Stomach (tissue), 19 donors: ENCODE measurements at places on chromosomes 1 and 21. TPM values are rescaled to one million over a fixed set of nuclear protein-coding genes. Genes with fewer than 3 reads are reported as not detected.

SPATC1L gene
- 14.2 TPM for polyA plus RNA-seq

GRCh38 chr21:42820616-42821465, 58.5 kb downstream of the WDR4 start:
- no peak overlapping the region for H3K27ac ChIP-seq
- no peak overlapping the region for H3K4me3 ChIP-seq
- no peaks in the 10 kb centered on the region for H3K4me1 ChIP-seq
- H3K27me3 ChIP-seq = no peaks in the 10 kb centered on the region
- peak; percentile 59 for DNase-seq
- H3K36me3 ChIP-seq = no peaks in the 10 kb centered on the region

DNA sequence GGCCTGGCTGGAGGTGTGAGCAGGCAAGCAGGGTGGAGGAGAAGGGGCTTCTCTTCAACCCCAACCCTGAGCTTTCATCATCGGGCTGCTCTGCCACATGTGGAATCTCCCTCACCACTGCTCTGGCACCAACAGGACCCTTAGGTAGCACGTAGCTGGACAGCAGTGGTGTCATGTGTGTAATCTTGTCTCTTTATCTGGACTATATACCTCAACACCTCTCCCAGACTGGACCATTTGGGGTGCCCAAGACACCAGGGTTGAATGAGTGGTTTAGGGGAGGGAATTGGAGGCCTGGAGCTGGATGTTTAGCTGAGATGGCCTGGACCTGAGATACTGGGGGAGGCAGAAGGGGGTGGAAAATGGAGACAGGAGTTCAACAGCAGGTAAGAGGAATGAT, 63.0 kb downstream of the UBE2T start:
- H3K36me3 ChIP-seq = no peaks in the 10 kb centered on the region
- no peaks in the 10 kb centered on the region for H3K27me3 ChIP-seq

DNA sequence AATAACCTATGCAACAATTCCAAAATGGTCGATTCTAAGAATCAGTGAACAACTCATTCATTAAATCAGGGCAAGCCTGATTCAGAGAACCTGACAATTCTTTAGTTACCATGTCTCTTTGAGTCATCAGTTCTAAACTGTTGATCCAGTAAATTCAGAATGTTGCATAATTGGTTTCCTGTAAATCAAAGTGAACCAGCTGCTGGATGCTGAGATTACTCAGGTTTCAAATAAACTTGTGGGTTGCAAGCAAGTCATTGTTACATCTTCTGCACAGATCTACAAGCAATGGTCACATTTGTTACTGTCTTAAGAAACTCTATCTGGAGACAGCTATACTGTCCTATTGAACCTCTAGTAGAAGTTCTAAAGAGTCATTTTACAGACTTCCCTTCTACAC, 16.5 kb downstream of the PLA2G2D start:
- H3K27ac ChIP-seq = no peak overlapping the region
- H3K27me3 ChIP-seq = no peaks in the 10 kb centered on the region
- no peak overlapping the region for H3K4me3 ChIP-seq
- H3K36me3 ChIP-seq = no peaks in the 10 kb centered on the region

GRCh38 chr21:41916888-41917433, 36.9 kb downstream of the C2CD2 start:
- H3K36me3 ChIP-seq = peaks cover 20% of the 10 kb centered on the region
- H3K4me3 ChIP-seq = no peak overlapping the region
- no peaks in the 10 kb centered on the region for H3K27me3 ChIP-seq
- H3K4me1 ChIP-seq = peaks cover 4% of the 10 kb centered on the region
- H3K27ac ChIP-seq = no peak overlapping the region

DNA sequence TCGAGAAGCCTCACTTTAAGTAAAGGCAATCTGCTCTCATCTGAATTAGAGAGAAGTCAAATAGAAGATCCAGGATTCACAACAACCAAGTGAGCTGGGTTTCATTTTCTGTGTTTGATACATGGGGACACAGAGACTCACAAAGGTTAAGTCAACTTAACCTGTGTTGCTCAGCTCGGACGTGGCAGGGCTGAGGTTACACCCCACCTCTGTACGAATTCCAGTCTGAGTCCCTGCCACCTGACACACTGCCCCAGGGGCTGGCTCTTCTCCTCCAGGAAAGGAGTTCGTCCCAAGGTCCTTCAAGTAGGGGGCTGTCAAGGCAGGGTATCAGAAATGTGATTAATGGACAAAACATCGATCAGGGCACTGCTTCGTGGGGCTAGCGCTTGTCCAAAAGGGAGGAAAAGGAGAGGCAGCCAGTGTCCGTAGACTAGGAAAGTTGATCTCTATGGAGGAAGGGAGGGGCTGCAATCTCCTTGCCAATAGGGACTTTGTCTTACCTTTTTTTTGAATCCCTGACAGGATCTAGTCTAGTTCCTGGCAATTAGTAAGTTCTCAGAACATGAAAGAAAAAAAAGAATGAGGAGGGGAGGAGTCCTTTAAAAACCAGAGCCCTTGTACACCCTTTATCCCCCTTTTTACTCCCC, 116.4 kb downstream of the CNIH3 start:
- H3K27ac ChIP-seq = peak overlapping the region; percentile 42

TEX38 gene
- polyA plus RNA-seq = not detected

DNA sequence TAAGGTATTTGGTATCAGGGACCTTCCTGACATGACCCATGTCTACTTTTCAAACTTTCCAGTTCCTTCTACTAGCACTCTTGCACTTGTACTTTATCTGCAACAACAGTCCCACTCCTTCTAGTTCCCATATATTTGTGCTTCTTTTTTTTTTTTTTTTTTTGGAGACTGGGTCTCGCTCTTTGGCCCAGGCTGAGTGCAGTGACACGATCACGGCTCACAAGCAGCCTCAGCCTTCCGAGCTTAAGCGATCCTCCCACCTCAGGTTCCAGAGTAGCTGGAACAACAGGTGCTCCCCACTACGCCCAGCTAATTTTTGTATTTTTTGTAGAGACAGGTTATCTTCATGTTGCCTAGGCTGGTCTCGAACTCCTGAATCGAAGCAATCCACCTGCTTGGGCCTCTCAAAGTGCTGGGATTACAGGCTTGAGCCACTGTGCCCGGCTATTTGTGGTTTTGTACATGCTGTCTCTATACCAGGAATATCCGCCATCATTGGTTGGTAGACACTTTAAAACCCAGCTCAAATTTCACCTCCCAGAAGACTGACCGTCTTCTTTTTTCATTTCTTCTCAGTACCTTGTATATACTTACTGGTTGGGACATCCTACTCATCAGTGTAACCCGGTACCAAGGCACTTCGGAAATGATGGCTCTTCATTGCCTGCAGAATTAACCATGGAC, 1.1 kb downstream of the ZMYM1 start:
- no peak for DNase-seq
- H3K27ac ChIP-seq = no peak overlapping the region
- no peaks in the 10 kb centered on the region for H3K27me3 ChIP-seq

GDAP2 gene
- polyA plus RNA-seq = 3.5 TPM

- no peak overlapping the region for H3K4me3 ChIP-seq
- H3K27me3 ChIP-seq = no peaks in the 10 kb centered on the region
- no peaks in the 10 kb centered on the region for H3K36me3 ChIP-seq
Measured at GRCh38 chr1:5329068-5329739, 663.0 kb downstream of the NPHP4 start.

DNA sequence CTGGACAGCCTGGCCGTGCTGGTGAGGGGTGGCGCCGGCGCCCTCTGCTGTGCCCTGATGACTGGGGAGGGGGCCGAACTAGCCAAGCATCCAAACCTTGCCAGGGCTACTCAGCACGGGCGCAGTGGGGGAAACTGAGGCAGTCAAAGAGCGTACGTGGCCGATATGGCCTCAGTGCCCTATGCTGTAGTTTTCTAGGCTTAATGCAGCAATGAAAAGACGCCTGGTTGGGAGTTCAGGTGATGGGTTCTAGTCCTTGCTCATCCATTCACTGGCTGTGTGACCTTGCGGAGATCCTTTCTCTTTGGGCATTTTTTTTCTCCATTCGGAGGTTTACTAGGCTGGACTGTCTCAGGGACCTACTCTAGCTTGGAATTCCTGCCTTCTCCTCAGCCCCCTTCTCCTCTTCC, 822 bp downstream of the MTX1 start:
- DNase-seq = no peak
- peak overlapping the region; percentile 93 for H3K4me3 ChIP-seq
- H3K4me1 ChIP-seq = peaks cover 35% of the 10 kb centered on the region
- no peaks in the 10 kb centered on the region for H3K27me3 ChIP-seq
- H3K36me3 ChIP-seq = peaks cover 23% of the 10 kb centered on the region

- no peaks in the 10 kb centered on the region for H3K27me3 ChIP-seq
- H3K36me3 ChIP-seq = peaks cover 2% of the 10 kb centered on the region
- no peak overlapping the region for H3K4me3 ChIP-seq
- H3K27ac ChIP-seq = no peak overlapping the region
- peaks cover 23% of the 10 kb centered on the region for H3K4me1 ChIP-seq
Measured at GRCh38 chr1:157025856-157026255, 19.7 kb downstream of the ARHGEF11 start.

GRCh38 chr21:28604946-28605537, 387.6 kb downstream of the LTN1 start:
- H3K27me3 ChIP-seq = no peaks in the 10 kb centered on the region
- no peaks in the 10 kb centered on the region for H3K4me1 ChIP-seq
- H3K27ac ChIP-seq = no peak overlapping the region
- H3K4me3 ChIP-seq = no peak overlapping the region

SERPINC1 gene
- 0.20 TPM for polyA plus RNA-seq

GRCh38 chr1:10969267-10969970, 43.0 kb upstream of the TARDBP start:
- H3K27ac ChIP-seq = no peak overlapping the region
- H3K36me3 ChIP-seq = no peaks in the 10 kb centered on the region
- H3K4me1 ChIP-seq = peaks cover 14% of the 10 kb centered on the region

IQCC gene
- polyA plus RNA-seq = 1.3 TPM

HAPLN2 gene
- not detected for polyA plus RNA-seq

DNA sequence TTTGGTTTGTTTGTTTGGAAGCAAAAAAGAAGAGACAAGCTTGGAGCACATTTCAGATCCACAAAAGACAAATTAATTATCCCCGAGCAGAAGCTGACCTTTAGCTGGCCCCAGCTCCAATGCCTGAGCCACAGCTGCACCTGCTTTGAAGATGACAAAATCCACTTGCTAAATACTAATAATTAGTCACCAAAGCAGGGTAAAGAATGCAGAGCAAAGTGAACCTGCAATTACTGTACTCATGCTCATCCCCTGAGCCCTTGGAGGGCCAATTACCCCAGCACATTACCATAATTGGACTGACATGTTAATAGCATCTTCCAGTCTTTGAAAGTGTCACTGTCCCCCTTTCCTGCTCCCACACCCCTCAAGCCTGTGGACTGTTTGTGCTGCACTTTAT, 38.2 kb upstream of the KCND3 start:
- H3K27me3 ChIP-seq = no peaks in the 10 kb centered on the region
- H3K4me1 ChIP-seq = no peaks in the 10 kb centered on the region
- H3K27ac ChIP-seq = no peak overlapping the region
- H3K4me3 ChIP-seq = no peak overlapping the region
- H3K36me3 ChIP-seq = no peaks in the 10 kb centered on the region

- H3K36me3 ChIP-seq = no peaks in the 10 kb centered on the region
- peak; percentile 77 for DNase-seq
- H3K4me3 ChIP-seq = peak within 1 kb of the TSS; percentile 61
Measured at GRCh38 chr1:112508278-112509004, at the start of gene WNT2B. TSS of gene WNT2B (plus strand) at chr1:112508965. CDS start at chr1:112509263, 298 bp downstream.

ITLN2 gene
- polyA plus RNA-seq = 0.37 TPM

DNA sequence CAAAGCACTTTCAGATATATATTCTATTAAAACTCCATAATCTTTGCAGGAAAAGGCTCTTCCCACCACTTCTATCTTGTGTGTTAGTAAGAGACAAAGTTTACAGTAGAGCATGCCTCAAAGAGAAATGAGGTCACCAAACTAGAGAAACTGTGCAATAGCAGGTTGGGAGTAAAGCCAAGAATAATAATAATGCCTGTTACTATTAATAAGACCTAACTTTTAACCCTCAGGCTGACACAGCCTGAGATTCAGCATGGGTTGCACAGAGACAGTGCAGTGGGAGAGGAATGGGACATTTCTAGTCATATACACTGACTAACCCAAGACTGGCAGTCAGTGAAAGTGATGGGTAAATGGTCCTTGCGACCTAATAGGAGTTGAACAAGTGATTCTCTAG, 320.2 kb upstream of the NFIA start:
- peak; percentile 38 for DNase-seq
- H3K27ac ChIP-seq = no peak overlapping the region
- H3K4me1 ChIP-seq = no peaks in the 10 kb centered on the region

SLAMF8 gene
- polyA plus RNA-seq = 1.9 TPM

RAB7B gene
- 8.2 TPM for polyA plus RNA-seq

NOS1AP gene
- 0.25 TPM for polyA plus RNA-seq

DNA sequence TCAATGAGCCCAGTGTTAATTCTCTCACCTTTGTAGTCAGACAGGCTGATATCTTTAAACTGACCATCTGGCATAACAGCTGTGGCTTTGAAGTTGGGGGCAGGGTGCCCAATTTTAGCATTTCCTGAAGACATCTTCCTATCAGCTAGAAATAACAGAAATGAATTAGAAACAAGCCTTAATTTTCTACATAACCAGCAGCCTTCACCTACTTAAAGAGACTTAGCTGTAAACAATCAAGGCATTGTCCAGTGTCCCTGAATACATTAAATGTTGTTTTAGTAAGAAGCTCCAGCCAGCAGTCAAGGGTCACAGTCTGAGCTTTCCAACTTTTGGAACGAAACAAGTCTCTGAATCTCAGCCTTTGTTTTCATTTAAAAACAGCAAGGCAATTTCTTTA, 2.8 kb downstream of the PRDX1 start:
- H3K27ac ChIP-seq = no peak overlapping the region
- peaks cover 40% of the 10 kb centered on the region for H3K36me3 ChIP-seq
- H3K27me3 ChIP-seq = no peaks in the 10 kb centered on the region

PGLYRP3 gene
- not detected for polyA plus RNA-seq

DNA sequence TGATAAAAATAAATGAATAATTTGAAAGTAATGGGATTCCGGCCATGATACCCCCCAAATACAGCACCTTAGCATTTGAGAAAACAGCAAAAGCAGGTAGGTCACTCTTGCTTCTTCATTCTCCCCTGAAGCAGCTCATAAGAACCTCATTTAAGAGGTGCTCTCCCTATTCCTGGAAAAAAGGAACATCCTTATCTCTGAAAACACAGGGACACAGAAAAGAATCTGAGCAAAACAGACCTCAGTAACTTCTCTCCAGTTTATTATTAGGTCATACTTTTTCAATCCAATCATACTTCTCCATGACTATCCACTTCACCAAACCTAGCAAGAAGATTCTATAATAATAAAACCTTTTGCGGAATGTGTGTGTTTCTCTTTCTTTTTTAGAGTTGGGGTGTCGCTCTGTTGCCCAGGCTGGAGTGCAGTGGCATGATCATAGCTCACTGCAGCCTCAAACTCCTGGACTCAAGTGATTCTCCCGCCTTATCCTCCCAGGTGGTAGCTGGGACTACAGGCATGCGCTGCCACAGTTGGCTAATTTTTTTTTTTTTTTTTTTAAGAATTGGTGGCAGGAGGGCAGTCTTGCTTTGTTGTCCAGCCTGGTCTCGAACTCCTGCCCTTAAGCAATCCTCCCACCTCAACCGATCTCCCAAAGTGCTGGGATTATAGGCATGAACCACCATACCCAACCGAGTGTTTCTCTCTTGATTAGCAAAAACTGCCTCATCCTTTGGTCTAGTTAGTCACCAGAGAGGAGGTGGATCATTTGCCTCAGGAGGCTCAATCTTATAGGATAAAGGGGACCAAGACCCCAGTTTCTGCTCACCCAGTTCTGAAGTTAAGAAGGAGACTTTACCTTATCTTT, 10.6 kb upstream of the TRIM33 start:
- DNase-seq = no peak
- no peak overlapping the region for H3K27ac ChIP-seq
